Esophagus mucosa (tissue), 1 donor: ENCODE measurements at places on chromosomes 16 and 17.

DNA sequence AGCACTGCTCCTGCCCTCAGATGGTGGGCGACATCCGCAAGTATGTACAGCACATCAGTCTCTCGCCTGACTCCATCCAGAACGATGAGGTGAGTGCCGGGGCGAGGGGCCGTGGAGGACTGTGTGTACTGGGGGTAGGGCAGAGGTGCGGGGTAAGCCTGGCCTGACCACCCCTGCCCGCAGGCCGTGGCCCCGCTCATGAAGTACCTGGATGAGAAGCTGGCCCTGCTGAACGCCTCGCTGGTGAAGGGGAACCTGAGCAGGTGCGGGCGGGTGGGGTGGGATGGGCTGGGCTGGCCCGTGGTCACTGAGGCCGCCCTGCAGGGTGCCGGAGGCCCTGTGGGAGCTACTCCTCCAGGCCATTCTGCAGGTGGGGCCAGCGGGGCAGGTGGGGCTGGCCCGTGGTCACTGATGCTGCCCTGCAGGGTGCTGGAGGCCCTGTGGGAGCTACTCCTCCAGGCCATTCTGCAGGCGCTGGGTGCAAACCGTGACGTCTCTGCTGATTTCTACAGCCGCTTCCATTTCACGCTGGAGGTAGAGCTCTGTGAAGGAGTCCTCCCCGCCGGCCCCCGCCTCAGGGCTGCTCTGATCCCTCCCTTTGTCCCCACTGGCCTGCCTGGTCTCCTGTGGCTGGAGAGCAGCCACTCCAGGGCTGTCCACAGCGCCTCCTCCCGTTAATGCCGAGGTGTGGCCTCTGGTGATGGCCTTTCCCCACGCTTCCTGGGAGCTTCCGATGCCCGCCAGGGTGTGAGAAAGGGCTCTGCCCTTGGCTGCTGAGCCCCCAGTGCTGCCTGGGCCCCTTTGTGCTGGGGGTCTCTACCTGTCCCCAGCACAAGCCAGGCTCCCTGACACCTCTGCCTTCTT is 5.0 kb downstream of the TSR3 start:
- no peak for ATAC-seq

DNA sequence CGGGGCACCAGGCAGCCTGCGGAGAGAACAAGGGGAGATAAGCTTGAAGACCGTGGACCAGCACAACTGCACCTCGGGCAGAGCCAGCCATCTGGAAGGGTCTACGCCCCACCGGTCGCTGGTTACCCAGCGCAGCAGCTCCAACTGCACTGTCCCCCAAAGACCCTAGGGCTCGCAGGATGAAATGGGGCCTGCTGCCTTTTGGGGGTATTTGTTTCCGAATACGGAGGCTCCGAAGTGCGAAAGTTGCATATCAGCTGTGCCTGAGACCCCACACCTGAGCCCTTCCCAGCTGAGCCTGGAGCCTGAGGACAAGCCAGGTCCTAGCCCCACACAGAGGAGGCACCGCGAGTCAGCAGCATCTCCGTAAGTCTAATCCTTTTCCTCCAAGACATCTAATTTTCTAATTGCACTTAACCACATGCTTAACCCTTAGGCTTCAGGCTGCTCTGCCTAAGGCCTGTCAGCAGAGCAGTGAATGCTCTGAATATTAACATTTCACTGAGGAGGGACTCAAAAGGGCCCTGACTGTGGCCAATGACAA is 4.0 kb downstream of the KIFC3 start:
- no peak for ATAC-seq

GRCh38 chr17:44272321-44272951 is 4.5 kb upstream of the SLC4A1 start:
- no peak for ATAC-seq

DNA sequence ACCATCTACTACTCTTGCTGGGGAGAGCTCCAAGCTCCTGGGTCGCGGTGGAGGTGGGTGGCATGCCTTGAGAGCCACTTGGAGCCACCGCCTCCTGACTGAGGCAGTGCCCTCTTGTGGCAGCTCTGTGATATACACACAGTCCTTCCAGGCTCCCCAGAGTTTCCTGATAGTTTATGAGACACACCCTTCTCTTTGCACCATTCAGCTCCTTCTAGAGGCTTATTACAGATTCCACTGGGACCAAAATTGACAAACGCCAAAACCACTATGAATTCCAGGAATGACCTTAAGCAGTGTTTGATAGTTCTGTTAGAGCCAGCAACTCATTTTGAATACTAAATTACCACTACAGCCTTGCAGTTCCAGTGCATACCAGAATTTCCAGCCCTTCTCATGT is 170.1 kb upstream of the CDH13 start:
- ATAC-seq, result peak; percentile 89

- no peak for ATAC-seq
These were observed 34.6 kb downstream of the OTOA start for GRCh38 chr16:21698169-21699032.

DNA sequence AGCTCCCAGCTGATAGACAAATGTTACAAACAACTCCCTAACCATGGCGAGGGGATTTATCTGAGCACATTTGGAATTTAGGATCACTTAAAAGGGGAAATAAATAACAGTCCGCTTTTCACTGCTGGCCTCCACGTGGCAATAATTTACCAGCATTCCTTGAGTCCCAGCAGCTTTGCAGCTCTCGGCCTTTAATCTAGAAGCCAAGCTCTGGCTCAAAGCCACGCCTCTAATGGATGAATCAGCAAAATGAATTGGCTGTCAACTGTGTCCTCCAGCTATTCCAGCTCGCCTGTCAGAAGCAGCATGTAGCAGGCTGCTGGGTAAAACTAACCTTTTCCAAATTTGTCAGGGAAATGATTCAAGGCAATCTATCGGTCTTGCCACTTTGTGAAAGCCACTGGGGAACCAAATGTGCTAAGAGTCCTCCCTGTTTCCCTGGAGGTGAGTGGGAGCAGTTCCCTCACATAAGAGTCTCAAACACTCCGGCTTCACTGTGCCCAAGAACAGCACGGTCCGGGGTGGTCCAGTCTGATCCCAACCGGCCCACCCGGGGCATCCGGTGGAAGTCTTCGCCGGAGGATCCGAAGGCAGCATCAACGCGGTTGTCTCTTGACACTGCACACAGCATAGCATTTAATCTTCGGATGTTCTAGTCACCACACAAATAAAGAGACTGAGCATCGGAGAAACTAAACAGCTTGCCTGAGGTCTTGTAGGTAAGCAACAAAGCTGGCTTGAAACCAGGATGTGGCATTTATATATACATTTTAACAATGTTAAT is 143.3 kb downstream of the PARN start:
- peak; percentile 87 for ATAC-seq

- no peak for ATAC-seq
These were observed 6.4 kb downstream of the HAP1 start for GRCh38 chr17:41728056-41728455.

DNA sequence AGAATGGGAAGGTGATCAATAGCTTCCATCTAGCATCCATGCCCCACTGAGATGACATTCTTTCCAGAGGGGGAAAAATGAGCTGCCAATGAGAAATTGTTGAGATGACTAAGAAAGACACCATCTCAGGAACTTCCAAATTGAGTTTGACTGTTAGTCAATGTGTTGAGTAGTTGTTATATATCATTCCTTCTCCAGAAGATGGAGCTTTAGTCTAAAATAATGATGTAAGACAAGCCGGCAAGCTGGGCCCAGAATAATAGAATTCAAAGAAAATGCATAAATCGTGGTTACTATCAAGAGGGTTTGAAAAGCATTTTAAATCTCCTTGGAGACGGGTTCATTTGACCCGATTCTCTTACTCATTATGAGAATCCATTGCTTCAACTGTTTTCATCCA is 71.0 kb upstream of the ATF7IP2 start:
- no peak for ATAC-seq

DNA sequence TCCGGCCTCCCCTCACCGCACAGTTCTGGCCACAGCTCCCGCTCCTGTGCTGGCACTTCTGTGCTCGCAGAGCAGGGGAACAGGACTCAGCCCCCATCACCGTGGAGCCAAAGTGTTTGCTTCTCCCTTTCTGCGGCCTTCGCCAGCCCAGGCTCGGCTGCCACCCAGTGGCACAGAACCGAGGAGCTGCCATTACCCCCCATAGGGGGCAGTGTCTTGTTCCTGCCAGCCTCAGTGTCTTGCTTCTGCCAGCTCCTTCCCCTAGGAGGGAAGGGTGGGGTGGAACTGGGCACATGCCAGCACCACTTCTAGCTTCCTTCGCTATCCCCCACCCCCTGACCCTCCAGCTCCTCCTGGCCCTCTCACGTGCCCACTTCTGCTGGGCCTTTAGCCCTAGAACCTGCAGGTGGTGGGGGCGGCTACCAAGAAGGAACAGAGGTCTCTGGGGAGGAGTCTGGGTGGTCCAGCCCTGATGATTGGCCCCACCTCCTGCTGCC is 645 bp upstream of the ELMO3 start:
- ATAC-seq, result peak; percentile 63

- no peak for ATAC-seq
These were observed 12.2 kb upstream of the RPH3AL start for GRCh38 chr17:364766-365165.

DNA sequence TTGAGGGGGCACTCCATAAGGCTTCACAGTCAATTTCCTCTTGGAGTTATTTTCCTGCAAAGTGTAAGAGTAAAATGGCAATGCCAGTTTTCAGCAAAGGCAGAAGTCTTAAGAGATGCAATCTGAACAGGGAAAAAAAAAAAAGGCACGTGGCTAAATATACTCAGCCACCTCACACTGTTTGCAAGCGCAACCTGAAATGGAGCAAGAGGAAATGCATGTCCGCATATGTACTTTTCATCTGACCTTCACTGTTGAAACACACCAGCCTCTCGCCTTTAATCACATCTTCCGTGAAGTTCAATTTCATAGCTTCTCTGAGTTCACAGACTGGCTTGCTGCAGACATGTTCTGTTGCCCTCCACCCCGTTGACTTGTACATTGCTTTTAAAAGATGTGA is 101.4 kb downstream of the KATNIP start:
- ATAC-seq, result no peak

GRCh38 chr16:87976665-87977064 is 25.4 kb downstream of the BANP start:
- no peak for ATAC-seq

DNA sequence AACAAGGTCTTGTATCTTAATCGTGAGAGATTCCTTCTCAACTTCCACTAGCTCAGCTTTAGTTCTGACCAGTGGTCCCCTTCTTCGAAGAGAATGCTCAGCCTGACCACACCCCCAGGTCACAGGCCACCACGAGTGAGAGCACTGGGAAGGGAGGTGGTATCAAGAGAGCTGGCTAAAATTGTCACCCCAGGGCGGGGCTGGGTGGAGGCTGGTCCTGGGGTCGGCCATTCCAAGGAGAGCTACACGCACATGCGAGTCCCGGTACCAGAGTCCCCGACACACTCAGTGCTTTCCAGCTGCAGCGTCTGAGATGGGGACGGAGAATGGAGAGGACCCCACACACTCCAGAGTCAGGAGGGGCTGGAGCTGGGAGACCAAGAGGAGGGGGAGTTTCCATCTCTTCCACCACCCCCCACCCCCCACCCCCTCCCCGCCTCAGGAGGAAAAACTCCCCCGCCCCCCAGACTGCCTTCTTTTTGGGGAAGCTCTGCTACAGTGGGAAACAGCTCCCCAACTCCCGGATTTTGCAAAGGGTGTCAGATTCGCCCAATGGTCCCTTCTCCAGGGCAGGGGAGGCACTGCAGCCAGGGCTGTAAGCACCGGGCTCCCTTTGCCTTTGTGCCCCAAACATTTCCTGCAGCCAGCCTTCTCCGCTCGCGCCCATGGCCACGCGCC is 1.6 kb downstream of the C1QL1 start:
- ATAC-seq, result no peak

DNA sequence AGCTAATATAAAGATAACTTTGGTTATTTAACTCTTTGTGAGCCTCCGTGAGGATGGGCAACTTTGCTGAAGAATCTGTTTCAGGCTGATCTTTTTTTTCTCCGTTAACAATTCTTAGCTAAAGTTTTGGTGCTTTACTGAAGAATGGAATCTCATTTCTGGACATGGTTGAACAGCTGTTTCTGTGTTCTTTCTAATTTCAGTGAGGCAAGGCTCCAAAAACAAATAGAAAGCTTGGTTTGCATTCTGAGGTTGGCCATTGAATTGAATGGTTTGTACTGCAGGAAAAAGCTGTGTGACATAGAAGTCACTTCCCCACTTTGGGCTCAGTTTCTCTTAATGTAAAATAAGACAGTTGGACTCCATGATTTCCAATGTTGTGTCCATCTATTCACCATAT is 22.3 kb upstream of the HLF start:
- no peak for ATAC-seq

- ATAC-seq, result no peak
These were observed 127.8 kb upstream of the KCNJ16 start for GRCh38 chr17:69947027-69947759.

- no peak for ATAC-seq
These were observed 5.4 kb downstream of the HEATR3 start for GRCh38 chr16:50071075-50071671.

DNA sequence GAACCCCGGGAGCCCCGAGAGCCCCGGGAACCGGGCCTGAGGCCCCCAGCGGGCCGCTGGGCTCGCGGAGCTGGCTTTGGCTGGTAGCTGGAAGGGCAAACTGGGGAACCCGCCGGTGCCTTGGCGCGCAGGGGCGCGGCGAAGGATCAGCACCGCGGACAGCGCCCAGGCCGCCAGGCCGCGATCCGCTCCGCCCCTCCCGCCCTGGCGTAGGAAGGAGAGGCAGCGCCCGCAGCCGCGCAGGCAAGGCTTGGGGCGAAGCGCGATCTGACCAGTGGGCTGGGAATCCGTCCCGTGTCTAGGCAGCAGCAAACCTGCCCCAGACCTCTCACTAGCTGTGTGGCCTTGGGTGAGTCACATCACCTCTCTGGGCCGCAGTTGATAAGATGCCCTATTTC is 331 bp upstream of the CCDC92B start:
- peak; percentile 93 for ATAC-seq

DNA sequence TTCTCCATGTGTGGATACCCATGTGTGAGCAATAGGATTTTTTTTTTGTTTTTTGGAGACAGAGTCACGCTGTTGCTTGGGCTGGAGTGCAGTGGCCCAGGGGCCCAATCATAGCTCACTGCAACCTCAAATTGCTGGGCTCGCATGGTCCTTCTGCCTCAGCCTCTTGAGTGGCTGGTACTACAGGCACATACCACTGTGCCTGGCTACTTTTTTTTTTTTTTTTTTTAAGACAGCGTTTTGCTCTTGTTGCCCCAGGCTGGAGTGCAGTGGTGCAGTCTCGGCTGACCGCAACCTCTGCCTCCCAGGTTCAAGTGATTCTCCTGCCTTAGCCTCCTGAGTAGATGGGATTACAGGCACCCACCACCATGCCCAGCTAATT is 16.7 kb downstream of the MGRN1 start:
- no peak for ATAC-seq
